Bronchial epithelial cell (primary cell): ENCODE measurements at places on chromosomes 5 and 9. TPM values are rescaled to one million over a fixed set of nuclear protein-coding genes. Genes with fewer than 3 reads are reported as not detected.

The PRDM9 gene
- under 0.01 TPM in 1 of 2 replicates, not detected in the other for total RNA-seq

The OR1L1 gene
- not detected in 2 replicates for total RNA-seq

The GRXCR2 gene
- not detected in 2 replicates for total RNA-seq

The TAS2R1 gene
- not detected in 2 replicates for total RNA-seq

The PLPPR1 gene
- not detected in 2 replicates for total RNA-seq

The GRM6 gene
- total RNA-seq, result not detected in 2 replicates

The APC gene
- total RNA-seq, result 33.7 and 37.1 TPM in 2 replicates

The ANKRD33B gene
- under 0.01 and 0.13 TPM in 2 replicates for total RNA-seq

The RLN2 gene
- 0.26 and 0.90 TPM in 2 replicates for total RNA-seq

The NSUN2 gene
- 78.5 and 81.0 TPM in 2 replicates for total RNA-seq

The NPR3 gene
- total RNA-seq, result 1.2 and 17.1 TPM in 2 replicates

The CMBL gene
- 0.51 and 6.1 TPM in 2 replicates for total RNA-seq

The ACTBL2 gene
- total RNA-seq, result under 0.01 TPM in 1 of 2 replicates, not detected in the other

The RGS7BP gene
- not detected in 2 replicates for total RNA-seq

The ANKRD31 gene
- 0.13 and 0.26 TPM in 2 replicates for total RNA-seq

The MAMDC4 gene
- total RNA-seq, result 1.1 and 1.5 TPM in 2 replicates

The SLC6A3 gene
- not detected in 2 replicates for total RNA-seq

The PCDHA7 gene
- under 0.01 and 0.13 TPM in 2 replicates for total RNA-seq

The SLC6A7 gene
- total RNA-seq, result not detected in 2 replicates

The INSL4 gene
- 0.26 TPM in 1 of 2 replicates, not detected in the other for total RNA-seq

The GFI1B gene
- not detected in 2 replicates for total RNA-seq

The DMGDH gene
- total RNA-seq, result 11.6 and 15.1 TPM in 2 replicates

The C5orf58 gene
- total RNA-seq, result not detected in 2 replicates
